ENCODE measurements at places on chromosomes 1 and 21. TPM values are rescaled to one million over a fixed set of nuclear protein-coding genes. Genes with fewer than 3 reads are reported as not detected.

- peak; percentile 89 for DNase-seq
Measured at GRCh38 chr1:15028102-15028501, 125.4 kb upstream of the TMEM51 start.

GRCh38 chr21:34795175-34795547 lies 126.4 kb downstream of the CLIC6 start:
- peak; percentile 68 for DNase-seq

DNA sequence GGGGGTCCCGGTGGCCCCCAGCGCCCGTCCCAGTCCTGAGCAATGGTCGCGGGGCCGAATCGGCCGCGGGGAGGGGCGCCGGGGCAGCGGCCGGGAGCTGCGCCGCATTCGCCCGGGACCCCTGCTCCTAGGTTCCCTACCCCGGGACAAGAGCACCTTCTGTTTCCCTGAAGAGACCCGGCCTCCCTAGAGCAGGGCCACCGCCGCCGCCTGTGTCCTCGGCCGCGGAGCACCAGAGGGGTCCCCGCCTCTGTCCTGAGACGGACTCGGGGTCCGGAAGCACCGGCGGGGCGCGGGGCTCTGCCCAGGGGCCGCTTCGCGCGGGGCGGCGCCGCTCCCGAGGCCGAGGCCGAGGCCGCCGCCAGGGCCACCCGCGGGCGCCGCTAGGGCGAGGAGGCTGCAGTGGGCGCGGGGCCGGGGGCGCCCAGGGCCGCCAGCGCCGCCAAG lies 157.9 kb downstream of the CASZ1 start:
- DNase-seq, result no peak

- no peak for DNase-seq
Measured at GRCh38 chr1:18475234-18475905, 5.4 kb upstream of the KLHDC7A start.

EGLN1 gene
- 31.2 TPM for total RNA-seq

NFIA gene
- total RNA-seq, result 42.0 TPM

Measured in fibroblast of the aortic adventitia (primary cell).